ENCODE measurements at places on chromosomes 4 and X.

- DNase-seq = no peak
These were observed 123.4 kb downstream of the AMELX start for GRCh38 chrX:11416600-11416999.

DNA sequence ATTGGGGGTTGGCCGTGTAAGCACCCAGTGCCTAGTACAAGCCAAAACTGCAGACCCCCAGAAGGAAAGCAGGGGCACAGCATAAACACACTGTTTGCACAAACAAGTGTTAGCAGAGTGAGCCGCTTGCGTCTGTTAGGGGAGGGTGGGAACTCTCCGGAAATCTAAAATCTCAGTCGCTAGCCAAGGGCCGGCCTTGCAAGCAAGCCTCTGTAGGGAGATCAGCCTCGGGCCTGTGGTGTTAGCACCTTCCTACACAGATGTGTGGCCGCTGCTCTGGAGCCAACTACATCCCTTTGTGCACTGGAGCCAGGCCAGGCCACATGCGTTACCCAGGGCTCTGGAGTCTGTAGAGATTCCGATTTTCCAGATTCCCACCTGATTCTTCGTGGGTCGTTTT is 67.1 kb downstream of the GPR143 start:
- no peak for DNase-seq

- peak; percentile 30 for DNase-seq
These were observed 26.1 kb downstream of the ARHGEF6 start for GRCh38 chrX:136754651-136755050.

- no peak for DNase-seq
These were observed 3.1 kb downstream of the SRPX2 start for GRCh38 chrX:100647095-100647494.

DNA sequence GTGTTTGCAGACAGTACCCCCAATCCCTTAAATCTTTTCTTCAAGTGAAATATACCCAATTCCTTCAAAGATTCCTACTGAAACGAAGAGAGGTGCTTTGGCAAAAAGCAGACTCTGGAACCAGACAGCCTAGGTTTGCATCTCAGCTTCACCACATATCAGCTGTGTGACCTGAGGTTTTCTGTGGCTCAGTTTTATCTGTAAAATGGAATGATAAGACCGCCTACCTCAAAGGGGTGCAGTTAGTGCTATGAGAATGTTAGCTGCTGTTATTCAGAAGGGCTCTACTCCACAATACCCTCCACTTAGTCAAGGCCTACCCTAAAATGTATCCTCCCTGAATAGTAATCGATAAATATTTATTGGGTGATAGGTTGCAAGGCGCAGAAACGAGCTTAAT is 664 bp downstream of the PIR start:
- DNase-seq = no peak

DNA sequence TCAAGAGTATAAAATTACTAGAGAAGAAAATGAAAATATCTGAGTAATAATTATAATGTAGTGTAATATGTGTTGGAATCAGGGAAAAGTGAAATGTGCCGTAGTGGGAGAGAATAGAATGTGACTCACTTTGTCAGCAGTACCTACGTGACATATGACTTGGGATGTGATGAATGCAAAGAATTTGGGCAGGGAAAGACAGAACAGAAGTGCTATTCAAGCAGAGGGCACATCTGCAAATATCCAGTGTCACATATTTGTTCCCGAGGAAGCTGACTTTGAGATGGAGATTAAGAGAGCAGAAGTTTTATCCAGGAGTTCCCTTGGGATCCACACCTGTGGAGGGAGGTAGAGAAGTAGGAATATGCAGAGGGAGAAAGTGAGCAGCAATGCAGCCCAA is 69.3 kb upstream of the HS3ST1 start:
- no peak for DNase-seq

- no peak for DNase-seq
These were observed 114.6 kb downstream of the PCDH18 start for GRCh38 chr4:137417676-137418075.

DNA sequence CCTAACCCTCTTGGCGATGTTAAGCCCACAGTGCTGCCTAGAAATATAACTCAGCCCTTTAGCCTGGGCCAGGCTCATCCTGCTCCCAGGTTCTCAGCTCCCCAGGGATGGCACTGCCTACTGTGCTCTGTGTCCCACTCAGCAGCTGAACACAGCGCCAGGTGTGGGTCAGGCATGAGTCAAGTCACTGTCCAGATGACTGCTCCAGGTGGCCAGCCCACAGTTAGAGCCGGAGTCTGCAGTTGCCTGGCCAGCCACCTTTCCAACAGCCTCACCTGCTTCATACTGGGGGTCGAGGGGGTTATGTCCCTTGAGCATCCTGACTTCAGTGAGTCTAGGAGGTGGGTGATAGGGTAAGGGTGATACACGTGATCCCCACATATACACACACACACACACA is 48.4 kb downstream of the TBC1D14 start:
- no peak for DNase-seq

DNA sequence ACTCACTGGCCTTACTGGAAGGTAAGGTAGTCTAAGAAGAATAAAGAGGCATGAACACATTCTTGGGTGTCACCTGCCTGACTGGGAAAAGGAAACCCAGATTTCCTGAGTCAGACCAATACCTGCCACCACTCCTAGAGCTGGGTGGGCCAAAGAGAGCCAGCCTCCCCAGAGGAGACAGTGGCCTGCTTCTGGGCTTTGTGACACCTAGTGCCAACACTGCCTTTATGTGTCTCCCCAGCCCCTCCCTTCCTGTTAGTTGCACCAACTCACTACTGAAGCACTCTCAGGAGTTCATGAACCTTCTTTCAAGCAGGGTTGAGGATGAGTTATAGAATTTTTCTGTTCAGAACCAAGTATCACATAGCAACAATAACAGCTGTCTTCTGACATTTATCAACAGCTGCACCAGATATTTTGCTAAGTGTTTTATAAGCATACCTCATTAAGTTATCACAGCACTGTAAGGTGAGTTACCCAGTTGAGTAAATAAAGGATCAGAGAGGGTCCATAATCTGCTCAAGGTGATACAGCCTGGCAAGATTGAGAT is 77.6 kb upstream of the ETNPPL start:
- no peak for DNase-seq

DNA sequence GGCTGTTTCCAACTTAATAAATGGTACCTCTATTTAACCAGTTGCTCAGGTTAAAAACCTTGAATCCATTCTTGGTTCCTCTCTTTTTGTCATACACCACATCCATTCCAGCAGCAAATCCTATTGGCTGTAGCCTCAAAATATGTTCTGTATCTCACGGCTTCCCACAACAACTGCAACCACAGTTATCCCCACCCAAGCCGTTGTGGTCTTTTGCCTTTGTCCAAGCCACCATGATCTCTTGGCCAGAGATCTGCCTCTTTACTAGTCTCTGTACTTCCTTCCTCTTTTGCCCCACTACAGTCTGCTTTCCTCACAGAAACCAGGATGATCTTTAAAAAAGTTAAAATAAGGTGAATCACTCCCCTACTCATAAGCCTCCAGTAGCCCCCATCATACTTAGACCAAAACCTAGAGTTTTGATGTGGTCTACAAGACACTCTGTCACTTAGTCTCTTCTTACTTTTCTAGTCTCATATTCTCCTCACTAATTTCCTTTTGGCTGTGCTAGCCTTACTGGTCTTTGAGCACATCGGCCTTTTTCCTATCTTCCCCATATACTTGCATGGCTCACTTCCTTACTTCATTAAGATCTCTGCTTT is 10.3 kb downstream of the MAOA start:
- no peak for DNase-seq

DNA sequence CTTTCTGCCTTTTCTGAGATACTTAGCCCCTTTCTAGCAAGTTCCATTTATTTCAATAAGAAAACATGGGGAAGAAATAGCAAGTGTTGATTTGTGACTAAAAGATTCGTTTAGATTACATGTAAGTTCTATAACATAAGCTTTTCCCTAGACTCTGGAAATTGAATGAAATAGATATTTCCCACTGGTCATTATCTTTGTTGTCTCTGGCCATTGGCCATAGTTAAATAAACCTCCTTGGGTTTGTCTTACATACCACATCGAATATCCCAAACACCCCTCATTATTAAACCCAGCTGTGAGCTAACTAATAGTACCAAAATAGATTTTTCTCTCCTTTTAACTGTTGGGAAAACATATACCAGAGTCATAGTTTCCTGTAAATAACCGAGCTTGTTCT is 534.8 kb downstream of the IQCM start:
- DNase-seq = no peak

DNA sequence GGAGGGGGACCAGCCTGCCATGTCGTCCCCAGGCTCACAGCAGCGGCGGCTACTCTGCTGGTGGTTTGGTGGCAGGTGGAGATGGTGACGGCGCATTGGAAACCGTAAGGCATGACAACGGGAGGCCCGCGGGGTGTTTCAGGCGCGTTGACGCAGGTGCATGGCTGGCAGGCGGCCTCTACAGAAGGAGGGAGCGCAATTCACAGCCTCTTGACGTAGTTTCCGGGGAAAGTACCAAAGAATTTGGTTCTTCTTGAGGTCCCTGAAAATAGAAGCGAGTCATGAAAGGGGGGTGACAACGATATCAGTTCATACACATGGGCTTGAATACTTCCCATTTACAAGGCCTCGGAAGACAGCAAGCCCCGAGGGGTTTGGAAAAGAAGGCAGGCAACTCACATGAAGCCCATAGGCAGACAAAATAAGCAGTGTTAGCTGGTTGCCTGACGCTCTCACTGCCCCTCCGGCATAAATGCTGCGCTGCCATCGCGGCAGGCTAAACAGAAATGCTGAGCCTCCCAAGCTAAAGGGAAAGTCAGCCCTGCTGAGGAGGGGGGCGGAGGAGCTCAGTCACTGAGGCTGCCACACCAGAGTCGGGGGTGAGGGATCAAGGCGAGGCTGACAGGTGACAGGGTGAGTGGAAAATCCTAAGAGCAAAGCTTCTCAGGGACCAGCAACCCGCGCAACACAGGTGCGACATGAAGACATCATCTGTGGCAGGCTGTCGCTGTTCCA is 52.3 kb upstream of the PDLIM3 start:
- DNase-seq = no peak

DNA sequence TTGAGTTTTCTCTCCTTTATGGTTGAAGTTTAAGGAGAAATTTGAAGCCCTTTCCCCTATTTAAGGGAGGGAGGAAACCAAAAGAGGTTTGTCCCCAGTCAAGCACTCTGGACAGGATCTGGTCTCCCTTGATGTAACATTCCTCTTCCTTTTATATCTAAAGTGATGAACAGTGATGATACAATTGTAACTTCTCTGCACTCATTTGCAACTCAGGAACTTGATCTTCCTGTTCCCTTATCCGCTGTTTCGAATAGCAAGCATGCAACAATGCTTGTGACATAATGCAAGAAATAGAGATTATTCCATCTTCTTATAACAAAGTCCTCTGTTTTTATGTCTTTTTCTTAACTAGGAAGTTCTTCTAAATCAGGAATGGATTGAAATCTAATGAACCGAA is 18.3 kb downstream of the ALPK1 start:
- no peak for DNase-seq

- no peak for DNase-seq
These were observed 12.2 kb upstream of the NUP54 start for GRCh38 chr4:76160355-76160754.

- DNase-seq = no peak
These were observed 46.9 kb upstream of the SMARCAD1 start for GRCh38 chr4:94160774-94161173.

GRCh38 chr4:32435308-32435707 is 1715.1 kb downstream of the PCDH7 start:
- no peak for DNase-seq

DNA sequence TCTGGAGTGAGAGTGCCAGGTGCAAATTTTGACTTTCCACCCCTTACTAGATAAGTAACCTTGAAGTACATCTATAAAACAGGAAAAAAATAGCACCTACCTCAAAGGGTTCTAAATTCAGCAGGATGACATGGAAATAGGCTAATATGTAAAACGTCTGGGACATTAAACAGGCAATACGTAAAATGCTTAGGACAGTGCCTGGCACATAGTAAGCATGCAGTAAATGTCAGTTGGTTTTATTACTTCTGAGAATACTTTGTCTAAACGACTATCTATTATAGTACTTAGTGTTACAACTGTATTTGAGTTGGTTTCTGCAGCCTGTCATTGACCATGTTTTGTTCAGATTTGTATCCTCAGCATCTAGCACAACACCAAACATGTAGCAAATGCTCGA is 70.8 kb downstream of the ARX start:
- DNase-seq = no peak

GRCh38 chr4:72911316-72911715 is 158.2 kb downstream of the COX18 start:
- no peak for DNase-seq

DNA sequence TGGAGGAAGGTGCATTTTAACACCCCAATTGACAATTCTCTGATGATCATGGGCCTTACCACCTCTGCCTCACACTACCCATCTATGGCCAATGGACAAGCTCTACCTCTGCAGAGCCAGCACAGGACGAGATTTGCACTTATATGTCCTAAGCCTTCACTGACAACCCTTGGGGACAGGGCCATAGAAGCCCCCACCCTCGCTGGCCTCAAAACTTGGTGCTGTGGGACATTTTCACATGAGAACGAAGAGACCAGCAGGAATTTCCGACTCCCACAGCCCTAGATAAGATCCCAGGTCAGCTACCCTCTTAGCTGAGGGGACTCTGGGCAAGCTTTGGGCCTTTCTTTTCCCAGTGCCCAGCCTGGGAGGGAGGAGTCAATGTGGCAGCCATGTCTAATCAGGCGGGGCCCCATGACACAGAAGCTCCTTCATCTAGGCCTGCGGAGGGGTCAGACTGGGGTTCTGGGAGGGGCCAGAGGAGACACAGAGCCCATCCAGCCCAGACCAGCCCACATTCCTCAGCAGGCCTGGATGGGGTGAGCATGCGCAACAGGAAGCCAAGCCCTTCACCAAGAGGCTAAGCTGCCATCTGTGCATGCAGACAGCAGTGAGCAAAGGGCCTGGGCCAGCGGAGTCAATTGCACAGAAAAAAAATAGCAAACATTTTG is 12.1 kb downstream of the PJA1 start:
- no peak for DNase-seq

DNA sequence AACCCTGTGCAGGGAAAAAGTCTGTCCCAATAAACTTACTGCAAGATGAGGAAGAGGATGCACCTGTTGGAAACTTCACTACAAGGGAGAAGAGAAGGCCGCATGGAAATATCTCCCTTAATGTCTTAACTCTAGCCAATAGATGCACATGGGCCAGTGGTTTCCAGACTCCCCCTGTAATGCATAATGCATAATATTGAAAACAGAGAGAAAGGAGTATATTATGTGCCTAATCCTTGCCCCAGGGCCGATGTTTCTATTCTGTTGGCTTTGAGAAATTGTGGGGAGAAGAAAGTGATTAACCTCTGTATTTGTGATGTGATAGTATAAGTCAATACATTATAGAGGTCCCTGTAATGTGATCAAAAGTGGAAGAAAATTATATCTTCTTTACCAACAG is 37.2 kb downstream of the INTS12 start:
- no peak for DNase-seq

- DNase-seq = no peak
These were observed 39.9 kb upstream of the MAP3K15 start for GRCh38 chrX:19555236-19555635.

- DNase-seq = no peak
These were observed 19.3 kb downstream of the JAKMIP1 start for GRCh38 chr4:6180841-6181631.
